ENCODE measurements at places on chromosomes 12 and 14. TPM values are rescaled to one million over a fixed set of nuclear protein-coding genes. Genes with fewer than 3 reads are reported as not detected.

DNA sequence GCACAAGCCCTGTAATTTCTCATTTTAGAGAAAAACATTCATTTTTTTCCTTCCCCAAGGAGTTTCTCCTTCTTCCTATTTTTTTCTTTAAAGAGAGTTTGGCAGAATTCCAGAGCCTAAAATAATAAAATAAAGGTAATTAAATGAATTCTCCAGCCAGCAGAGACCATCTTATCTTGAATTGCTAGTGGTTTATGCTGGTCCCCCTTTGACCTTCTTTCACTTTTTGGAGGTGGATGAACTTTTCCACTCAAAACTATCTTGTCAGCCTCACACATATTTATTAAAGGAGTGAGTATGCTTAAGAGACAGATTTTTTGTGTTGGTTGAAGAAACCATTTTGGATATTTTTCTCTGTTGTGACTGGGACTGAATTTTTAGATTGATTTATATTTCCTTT is 47.6 kb downstream of the ADIPOR2 start:
- DNase-seq, result no peak
- H3K36me3 ChIP-seq, result no peaks in the 10 kb centered on the region
- H3K27ac ChIP-seq, result no peak overlapping the region

DNA sequence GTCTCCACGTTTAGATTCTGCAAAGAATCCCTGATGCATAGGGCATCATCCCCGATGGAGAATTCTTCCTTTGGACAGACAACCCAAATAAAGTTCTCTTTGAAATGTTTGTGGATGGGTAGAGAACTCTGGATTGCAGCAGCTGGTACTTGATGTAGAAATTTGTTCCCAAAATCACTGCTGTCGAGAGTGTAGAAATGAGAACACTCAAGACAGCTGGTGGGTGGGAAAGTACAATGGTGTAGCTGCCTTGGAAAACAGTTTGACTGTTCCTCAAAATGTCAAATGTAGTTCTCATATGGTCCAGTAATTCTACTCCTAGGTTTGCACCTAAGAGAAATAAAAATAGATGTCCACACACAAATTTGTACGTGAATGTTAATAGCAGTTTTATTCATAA is 671.5 kb upstream of the TMEM132C start:
- H3K27ac ChIP-seq, result no peak overlapping the region
- H3K36me3 ChIP-seq, result no peaks in the 10 kb centered on the region
- no peak overlapping the region for H3K4me3 ChIP-seq
- no peaks in the 10 kb centered on the region for H3K27me3 ChIP-seq

DNA sequence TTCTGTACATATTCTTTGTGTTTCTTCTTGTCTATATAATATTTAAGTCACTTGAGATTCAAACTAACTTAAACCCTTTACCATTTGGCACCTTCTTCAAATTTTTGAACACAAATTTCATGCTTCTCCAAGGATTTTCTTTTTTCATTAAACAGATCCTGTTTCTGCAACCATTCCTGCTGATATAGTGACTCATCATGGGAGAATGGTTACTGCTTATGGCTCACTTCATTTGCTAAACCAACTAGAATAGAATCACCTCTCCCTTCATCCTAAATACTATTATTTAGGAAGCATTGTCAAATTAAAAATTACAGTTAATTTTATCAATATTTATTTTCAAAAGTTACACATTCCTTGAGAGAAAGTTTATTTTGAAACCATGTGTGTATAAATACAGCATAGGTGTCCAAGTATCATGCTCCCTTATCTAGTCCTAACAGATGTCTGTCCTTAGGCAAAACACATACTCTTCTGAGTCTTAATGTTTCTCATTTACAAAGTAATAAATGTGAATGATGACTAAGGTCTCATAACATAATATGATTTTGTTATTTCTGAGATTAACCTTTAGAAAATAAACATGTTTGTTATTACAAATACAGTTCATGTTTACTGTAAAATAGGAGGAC is 40.7 kb downstream of the PLCZ1 start:
- DNase-seq, result no peak
- no peak overlapping the region for H3K4me3 ChIP-seq

DNA sequence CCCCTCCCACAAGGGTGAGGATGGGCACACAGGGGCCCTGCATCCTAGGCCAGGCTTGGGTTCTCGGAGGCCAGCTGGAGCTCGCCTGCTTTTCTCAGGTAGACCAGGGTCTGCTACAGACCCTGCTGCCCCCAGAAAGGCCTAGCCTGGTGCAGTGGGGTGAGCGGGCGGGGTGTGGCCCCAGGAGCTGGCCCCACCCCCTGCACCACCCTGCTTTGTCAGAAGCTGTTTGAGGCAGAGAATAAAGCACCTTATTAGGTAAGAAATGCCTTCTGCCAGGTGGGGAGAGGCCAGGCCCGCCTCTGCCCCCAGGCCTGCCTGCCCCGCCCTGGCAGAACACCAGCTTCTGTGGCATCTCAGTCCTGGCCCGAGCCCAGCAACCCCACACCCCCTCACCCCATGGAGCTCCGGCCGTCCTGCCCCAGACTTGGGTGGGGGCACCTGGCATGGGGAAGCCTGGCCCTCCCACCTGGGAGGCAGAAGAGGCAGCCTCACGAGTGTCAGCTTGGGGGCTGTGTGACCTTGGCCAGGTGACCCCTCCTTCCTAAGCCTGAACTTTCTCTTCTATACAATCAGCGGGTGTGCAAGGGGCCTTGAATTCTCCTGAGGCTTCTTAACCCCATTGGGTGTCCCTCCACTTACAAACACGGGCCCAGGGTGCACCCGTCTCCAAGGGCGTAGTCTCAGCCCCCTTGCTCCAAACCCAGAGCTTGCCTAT is 43.2 kb downstream of the KRT80 start:
- peaks cover 16% of the 10 kb centered on the region for H3K27me3 ChIP-seq
- peak overlapping the region; percentile 89 for H3K27ac ChIP-seq
- H3K36me3 ChIP-seq, result no peaks in the 10 kb centered on the region
- no peak overlapping the region for H3K4me3 ChIP-seq
- H3K4me1 ChIP-seq, result peaks cover 29% of the 10 kb centered on the region
- no peak for DNase-seq

- DNase-seq, result no peak
- H3K4me1 ChIP-seq, result peaks cover 3% of the 10 kb centered on the region
- peaks cover 40% of the 10 kb centered on the region for H3K36me3 ChIP-seq
- no peak overlapping the region for H3K27ac ChIP-seq
These were observed 41.4 kb upstream of the TEX22 start for GRCh38 chr14:105356927-105357326.

DNA sequence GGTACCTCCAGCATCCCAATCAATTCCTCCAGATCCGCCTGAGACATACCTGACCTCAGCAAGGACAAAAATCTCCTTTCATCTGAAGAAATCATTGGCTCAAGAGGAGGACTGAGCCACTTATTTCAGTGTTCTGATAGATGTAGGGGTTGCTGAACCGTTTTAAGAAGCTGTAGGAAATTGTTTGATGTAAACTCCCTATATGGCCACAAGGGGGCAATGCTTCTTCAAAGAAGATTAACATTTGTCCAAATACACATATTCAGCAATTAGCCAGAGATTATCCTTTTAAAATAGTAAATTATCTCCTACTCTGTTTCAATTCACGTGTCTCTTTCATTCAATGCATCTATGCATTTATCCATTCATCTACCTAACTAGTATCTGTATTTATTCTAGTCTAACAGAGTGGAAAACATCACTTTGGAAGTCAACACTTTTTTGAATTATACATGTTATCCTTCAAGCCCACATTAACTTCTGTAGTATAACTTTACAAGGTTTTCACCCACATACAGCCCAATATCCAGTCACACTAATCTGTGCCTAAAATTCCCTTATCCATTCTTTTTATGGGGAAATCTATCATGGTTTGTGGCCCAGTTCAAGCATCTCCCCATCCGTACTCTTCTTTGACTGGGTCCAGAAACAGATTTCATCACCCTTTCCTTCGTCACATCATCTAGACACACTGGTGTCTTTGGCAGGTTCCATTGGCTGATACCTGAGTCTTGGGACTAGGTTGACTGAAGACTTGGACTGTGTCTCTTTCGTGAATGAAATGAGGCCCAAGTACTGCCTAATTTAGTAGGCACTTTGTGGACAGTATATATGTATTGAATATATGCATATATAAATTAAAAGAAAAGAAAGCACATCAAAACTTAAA is 411.0 kb upstream of the OR4E1 start:
- H3K27ac ChIP-seq, result no peak overlapping the region
- H3K36me3 ChIP-seq, result no peaks in the 10 kb centered on the region
- H3K4me3 ChIP-seq, result no peak overlapping the region
- no peaks in the 10 kb centered on the region for H3K4me1 ChIP-seq

DNA sequence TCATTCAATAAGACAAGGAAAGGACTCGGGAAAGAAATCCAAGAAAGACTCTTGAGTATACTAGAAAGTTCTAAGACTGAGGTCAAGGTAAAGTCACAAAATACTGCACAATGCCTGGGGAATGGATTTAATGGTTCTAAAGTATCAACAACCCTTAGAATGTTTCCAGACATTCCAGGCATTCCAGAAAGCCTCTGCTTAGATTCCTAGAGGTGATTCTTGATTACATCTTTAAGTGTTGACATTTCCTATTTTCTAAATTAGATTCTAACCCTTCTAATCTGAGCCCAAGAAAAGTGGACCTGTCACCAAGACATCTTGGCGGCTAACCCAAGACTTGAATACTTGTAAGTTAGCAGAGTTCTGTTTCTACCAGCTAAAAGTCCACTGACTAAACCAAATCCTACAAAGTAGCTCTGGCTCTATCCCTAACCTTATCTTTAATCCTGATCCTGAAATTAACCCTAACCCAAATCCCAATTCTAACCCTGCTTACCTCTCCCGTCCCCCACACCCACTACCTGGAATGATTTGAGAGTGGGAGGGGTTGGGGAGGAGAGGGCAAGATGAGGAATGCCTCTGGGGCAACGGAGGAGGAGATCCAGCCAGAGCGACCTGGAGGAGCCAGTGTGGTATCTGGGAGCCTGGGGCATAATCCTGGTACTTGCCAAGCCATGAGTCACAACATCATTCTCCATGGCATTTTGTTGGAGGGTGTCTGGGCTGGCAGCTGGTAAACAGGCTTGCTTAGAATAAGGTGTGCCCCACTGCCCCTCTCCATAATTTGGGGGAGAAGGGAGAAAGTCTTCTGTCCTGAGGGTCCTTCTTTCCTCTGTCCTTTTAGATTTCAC is 93.4 kb upstream of the HOXC13 start:
- no peaks in the 10 kb centered on the region for H3K4me1 ChIP-seq
- no peak overlapping the region for H3K27ac ChIP-seq
- no peak overlapping the region for H3K4me3 ChIP-seq
- H3K36me3 ChIP-seq, result no peaks in the 10 kb centered on the region

GRCh38 chr14:31541702-31542101 is 19.5 kb upstream of the NUBPL start:
- H3K27me3 ChIP-seq, result no peaks in the 10 kb centered on the region
- no peaks in the 10 kb centered on the region for H3K4me1 ChIP-seq
- no peak overlapping the region for H3K4me3 ChIP-seq
- no peak for DNase-seq

DNA sequence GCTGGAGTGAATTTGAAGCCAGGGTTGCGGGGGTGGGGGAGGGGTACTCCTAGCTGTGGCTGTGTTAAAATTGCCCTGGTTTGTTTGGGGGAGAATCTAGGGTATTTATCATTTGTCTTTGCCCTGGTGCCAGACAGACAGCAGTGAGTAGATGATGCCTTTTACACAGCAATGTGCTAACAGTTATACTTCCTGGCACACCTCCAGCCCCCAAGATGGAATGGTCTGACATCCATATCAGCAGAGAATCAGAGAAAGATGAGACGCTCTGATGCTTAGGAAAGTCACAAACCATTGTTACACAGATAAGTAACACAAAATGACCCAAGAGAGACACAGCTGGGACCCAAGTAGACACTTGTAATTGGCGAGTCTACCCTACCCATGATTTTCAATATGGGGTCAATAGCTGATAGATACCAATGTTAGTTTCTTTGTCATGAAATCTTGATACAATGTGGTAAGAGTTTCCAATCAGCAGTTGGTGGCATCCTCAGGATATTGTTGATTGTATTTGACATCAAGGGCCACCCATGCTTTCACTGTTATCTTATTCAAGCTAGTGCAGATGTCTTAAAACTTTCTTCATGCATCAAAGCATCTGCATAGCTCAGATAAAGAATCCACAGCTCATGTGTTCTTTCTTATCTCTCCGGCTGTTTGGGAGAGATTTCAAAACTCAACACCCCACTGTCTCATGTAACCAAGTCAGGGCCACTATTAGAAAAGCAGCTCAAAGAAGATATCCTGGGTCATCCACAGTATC is 2.6 kb upstream of the PRKAB1 start:
- no peaks in the 10 kb centered on the region for H3K36me3 ChIP-seq
- no peak overlapping the region for H3K4me3 ChIP-seq
- H3K4me1 ChIP-seq, result peaks cover 35% of the 10 kb centered on the region
- no peak overlapping the region for H3K27ac ChIP-seq
- no peak for DNase-seq

DNA sequence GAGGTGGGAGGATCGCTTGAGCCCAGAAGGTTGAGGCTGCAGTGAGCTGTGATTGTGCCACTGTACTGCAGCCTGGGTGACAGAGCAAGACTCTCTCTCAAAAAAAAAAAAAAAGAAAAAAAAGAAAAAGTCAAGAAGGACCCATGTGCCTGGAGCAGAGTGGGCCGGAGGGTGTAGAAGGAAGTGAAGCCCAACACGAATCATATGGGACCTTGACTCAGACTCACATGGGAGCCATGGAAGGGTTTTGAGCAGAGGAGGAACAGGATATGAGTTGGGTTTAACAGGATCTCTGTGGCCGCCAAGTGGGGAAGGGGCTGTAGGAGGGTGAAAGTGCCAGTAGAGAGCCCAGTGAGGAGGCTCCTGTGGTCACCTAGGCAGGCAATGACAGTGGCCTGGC is 165.4 kb downstream of the PHETA1 start:
- DNase-seq, result no peak
- no peaks in the 10 kb centered on the region for H3K4me1 ChIP-seq
- no peak overlapping the region for H3K27ac ChIP-seq

GRCh38 chr14:35121026-35121886 is 534 bp downstream of the PPP2R3C start:
- H3K27ac ChIP-seq, result peak overlapping the region; percentile 98
- H3K36me3 ChIP-seq, result no peaks in the 10 kb centered on the region
- peaks cover 73% of the 10 kb centered on the region for H3K4me1 ChIP-seq
- H3K4me3 ChIP-seq, result peak overlapping the region; percentile 78
- DNase-seq, result no peak

- H3K4me3 ChIP-seq, result no peak overlapping the region
- no peak for DNase-seq
- H3K36me3 ChIP-seq, result no peaks in the 10 kb centered on the region
- no peak overlapping the region for H3K27ac ChIP-seq
These were observed 1713.2 kb upstream of the FLRT2 start for GRCh38 chr14:83816761-83817160.

DNA sequence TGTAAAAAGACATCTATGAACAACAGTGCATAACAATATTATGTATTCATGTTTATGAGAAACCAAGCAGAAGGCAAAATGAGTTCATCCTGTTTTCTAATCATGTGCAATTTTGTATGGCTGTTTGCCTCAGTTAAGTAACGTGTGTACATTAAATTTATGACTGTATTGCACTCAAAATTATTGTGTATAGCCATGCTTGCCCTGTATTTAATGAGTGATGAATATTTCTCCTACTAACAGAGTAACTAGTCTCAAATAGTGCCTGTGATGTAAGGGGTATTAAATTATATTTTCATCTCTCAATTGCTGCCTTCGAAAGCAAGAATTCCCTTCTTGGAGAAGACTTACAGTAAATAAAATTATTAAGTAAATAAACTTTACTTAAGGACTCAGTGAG is 154.2 kb downstream of the NOVA1 start:
- H3K4me1 ChIP-seq, result no peaks in the 10 kb centered on the region
- H3K4me3 ChIP-seq, result no peak overlapping the region
- H3K27ac ChIP-seq, result no peak overlapping the region
- no peaks in the 10 kb centered on the region for H3K36me3 ChIP-seq

Gene TXNRD1
- 111 TPM for total RNA-seq

Gene FOXG1
- total RNA-seq, result not detected

Gene KRT2
- total RNA-seq, result not detected

Gene CLEC4D
- 15.7 TPM for total RNA-seq

Gene CCDC63
- not detected for total RNA-seq

Gene LHX5
- not detected for total RNA-seq

Data from left lung (tissue), 14 donors.